Mesendoderm (in vitro differentiated cells): ENCODE measurements at places on chromosomes 5 and 9.

DNA sequence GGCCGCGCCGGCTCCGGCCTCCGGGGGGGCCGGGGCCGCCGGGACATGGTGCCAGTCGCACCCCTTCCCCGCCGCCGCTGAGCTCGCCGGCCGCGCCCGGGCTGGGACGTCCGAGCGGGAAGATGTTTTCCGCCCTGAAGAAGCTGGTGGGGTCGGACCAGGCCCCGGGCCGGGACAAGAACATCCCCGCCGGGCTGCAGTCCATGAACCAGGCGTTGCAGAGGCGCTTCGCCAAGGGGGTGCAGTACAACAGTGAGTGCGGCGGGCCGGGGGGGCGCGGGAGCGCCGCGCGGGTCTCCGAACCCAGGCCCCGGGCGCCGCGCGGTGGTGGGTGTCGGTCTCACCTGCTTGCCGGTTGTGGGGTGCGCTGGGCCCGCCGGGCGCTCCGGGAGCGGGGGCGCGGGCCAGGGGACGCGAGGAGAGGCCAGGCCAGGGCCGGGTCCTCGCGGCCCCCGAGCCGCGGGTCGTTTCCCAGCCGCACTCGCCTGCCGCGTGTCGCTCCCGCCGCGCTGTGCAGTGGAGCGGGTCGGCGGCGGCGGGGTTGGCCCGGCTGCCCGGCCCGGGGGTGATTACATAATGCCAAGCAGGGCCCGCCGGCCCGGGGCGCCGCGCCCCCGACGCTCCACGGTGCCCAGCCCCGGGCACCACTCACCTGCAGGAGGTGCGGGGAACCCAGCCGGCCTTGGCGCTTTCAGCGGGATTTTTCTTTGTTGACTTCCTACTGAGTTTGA is 492 bp downstream of the RABL6 start:
- peak overlapping the region; percentile 73 for H3K27ac ChIP-seq
- no peaks in the 10 kb centered on the region for H3K36me3 ChIP-seq

GRCh38 chr9:130265431-130266235 is at the start of gene HMCN2:
Gene HMCN2, plus strand, starts transcription at chr9:130265760. Its CDS starts 119 bp downstream, at chr9:130265879.
- peaks cover 5% of the 10 kb centered on the region for H3K4me1 ChIP-seq
- no peak within 1 kb of the TSS for H3K4me3 ChIP-seq
- H3K27me3 ChIP-seq, result no peaks in the 10 kb centered on the region
- DNase-seq, result peak; percentile 74
- no peak within 1 kb of the TSS for H3K27ac ChIP-seq
- no peaks in the 10 kb centered on the region for H3K36me3 ChIP-seq

GRCh38 chr5:87004101-87004500 is 263.6 kb upstream of the RASA1 start:
- DNase-seq, result no peak
- H3K4me1 ChIP-seq, result no peaks in the 10 kb centered on the region
- H3K27ac ChIP-seq, result no peak overlapping the region
- no peaks in the 10 kb centered on the region for H3K27me3 ChIP-seq
- no peaks in the 10 kb centered on the region for H3K36me3 ChIP-seq

DNA sequence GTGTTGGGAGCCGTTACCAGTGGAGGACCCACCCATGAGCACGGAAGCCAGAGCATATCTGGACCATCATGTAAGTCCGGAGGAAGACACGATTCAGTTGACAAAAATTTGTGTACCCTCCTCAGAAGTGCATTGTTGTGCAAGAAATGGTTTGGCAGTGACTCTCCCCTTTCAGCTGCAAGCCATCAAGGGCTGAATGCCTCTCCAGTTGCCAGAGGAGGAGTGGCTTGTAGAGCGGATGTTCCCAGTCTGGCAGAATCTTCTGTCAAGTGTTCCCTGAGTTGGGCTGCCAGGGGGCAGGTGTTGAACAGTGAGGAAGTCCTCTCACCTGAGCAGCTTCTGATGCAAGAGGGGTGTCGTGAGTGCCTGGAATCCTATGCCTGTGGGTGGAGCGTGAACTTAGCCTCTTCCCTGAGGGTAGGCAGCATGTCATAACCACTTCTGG is 27.6 kb upstream of the CDKN2AIPNL start:
- DNase-seq, result peak; percentile 93
- no peaks in the 10 kb centered on the region for H3K36me3 ChIP-seq
